ENCODE measurements at places on chromosomes 16 and 17. TPM values are rescaled to one million over a fixed set of nuclear protein-coding genes. Genes with fewer than 3 reads are reported as not detected.

The TVP23C gene
- 6.5 TPM for total RNA-seq

The CLEC10A gene
- total RNA-seq, result not detected

DNA sequence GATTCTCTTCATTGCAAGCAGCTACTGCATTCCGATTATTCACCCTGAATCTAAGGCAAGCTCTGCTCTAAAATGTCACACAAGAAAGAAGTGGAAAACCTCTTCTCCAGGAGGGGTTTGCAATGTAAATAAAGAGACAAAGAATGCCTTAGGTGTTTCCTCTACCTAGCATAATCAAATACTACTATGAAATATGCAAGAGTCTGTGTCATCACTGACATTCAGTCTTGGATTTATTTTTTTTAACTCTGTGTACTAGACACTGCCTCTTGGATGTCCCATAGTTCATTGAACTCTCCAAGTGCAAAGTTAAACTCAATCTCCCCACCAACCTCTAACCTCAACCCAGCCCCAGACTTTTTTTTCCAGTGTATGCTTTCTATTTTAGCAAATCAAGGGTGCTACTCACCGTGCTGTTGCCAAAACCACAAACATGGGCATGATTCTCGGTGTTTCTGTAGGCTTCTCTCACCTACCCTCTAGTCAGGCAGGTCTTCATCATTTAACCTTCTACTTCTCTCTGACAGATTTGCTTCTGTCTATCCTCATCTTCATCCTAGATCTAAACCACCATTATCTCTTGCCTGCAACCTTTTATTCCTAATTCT is 329.1 kb downstream of the CDH13 start:
- no peaks in the 10 kb centered on the region for H3K36me3 ChIP-seq
- no peaks in the 10 kb centered on the region for H3K4me1 ChIP-seq
- H3K27ac ChIP-seq, result no peak overlapping the region
- H3K4me3 ChIP-seq, result no peak overlapping the region

GRCh38 chr16:87303431-87303930 is 13.7 kb downstream of the C16orf95 start:
- no peaks in the 10 kb centered on the region for H3K27me3 ChIP-seq
- H3K27ac ChIP-seq, result peak overlapping the region; percentile 20
- H3K36me3 ChIP-seq, result no peaks in the 10 kb centered on the region
- H3K4me1 ChIP-seq, result peaks cover 8% of the 10 kb centered on the region
- peak; percentile 58 for DNase-seq
- no peak overlapping the region for H3K4me3 ChIP-seq

Data from activated naive CD4-positive, alpha-beta T cell treated with anti-CD3 and anti-CD28 coated beads for 36 hours (primary cell).